ENCODE measurements at places on chromosomes 1 and 21.

DNA sequence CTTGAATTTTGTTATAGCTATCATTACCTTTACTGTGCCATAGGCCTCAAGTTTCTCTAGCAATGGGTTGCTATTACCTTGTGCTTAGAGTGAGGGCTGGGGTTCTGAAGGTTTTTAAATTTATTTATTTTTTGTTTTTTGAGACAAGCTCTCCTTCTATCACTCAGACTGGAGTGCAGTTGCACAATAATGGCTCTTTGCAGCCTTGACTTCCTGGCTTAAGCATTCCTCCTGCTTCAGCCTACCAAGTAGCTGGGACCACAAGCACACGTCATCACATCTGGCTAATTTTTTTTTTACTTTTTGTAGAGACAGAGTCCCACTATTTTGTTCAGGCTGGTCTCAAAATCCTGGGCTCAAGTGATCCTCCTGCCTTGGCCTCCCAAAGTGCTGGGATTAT, 41.5 kb downstream of the SNX27 start:
- DNase-seq = no peak

- no peak for DNase-seq
Observed at GRCh38 chr1:21537932-21538630, 28.9 kb downstream of the ALPL start.

DNA sequence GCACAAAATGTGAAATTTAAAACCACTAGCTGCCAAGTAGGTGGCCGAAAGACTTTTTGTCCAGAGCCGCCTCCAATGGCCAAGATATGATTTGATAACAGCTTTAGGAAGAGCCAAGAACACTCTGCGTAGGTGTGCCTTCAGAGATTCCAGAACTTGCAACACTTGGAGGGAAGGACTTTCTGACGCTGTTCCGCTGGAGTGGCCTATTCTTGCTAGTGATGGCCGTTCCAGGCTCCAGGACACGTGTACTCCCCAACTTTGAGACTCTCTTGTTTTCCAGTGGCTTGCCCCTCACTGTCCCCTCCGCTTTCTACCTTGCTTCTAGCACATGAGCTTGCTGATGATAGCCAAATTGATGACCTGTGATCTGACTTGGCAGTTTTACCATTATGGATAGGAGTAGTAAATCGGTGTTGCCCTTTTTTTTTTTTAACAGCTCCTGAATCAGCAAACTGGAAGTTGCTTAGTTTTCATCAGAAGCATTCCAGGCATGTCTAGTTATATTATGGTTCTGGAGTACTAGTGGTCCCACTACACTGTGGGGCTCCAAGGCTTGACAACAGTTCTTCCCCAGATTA, 1.0 kb downstream of the PRDX6 start:
- no peak for DNase-seq

- DNase-seq = no peak
Observed at GRCh38 chr1:70462611-70463010, 51.5 kb downstream of the CTH start.

DNA sequence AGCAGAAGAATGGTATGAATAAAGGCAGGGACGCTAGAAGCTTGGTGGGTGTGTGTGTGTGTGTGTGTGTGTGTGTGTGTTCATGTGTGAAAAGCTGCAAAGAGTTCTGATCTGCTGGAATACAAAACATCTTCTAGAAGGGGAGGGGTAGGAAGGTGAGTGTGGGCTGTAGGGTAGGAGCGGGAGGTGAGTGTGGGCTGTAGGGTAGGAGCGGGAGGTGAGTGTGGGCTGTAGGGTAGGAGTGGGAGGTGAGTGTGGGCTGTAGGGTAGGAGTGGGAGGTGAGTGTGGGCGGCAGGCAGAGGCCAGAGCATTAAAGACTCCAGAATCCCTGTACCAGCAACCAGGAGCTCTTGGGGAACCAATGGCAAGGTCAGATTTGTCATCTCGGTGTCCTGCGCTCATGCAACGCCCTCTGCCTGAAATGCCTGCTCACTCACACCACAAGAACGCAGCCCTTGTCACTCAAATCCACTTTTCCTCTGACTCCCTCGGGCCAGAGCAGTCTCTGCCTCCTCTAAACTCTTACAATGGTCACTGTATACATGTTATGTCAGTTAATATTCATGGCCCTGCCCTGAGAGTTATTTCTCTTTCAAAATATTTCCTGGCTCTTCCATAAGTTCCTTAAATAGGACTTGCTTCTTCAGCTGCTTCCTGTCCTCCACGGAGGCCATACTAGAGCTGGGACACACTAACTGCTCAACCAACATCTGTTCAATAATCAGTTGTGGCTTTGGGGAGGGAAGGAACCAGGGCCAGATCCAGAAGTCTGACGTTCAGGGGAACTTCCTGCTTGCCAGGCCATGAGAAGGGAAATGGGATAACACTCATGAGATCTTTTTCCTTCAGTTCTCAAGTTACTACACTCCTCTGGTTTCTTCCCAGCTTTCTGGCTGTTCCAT, 53.6 kb upstream of the ZNF644 start:
- no peak for DNase-seq

DNA sequence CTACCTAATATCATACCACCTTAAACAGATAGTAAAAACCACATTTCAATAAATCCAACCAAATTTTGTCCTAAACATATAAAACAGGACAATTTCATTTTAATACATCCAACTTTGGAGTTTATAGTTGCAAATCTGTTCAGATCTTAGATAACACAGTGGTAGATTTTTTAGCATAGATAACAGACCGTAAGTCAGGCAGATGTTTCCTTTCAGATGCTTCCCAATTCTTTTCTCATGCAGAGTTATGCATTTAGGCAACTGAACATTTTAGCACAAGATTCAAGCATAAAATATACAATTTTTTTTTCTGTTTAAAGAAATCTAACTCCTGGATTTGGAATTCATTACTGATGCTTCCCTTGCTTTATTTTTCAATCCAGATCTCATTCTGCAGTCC, 156.5 kb upstream of the ZNHIT6 start:
- DNase-seq = no peak

GRCh38 chr1:232965912-232966217, 15.5 kb downstream of the NTPCR start:
- no peak for DNase-seq

DNA sequence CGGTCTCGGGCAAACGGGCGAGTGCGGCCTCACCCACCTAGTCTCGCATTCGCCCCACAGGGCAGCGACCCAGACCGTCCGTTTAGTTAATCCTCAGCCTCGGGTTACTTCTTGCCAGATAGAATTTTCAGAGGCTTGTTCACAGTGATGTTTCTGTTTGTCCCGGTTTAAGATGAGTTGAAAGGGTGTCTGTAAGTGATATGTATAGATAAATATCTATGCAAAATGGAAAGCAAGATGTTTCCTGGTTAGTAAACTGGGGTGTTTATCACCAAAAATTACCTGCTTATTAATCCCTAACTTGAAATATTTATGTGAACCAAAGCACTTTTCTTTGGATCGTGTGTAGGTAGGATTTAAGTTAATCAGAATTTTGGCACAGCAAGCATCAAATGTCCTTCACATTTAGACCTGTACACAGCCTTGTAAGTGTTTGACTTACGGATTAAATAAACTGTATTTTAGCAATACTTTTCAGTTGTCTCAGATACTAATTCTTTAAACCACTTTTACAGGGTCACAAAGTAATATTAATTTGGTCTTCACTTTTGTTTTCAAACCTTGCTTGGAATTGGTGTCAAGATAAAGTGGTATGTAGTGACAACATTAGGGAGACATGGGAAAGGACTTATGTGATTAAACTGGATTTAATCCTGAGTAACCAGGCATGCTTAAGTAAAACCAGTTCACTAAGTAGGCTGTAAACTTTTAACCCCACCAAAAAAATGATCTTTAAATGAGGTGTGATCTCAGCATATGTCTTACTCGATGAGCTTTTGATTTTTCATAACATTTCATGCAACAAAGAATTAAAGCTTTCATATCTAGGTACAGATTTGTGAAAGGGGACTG, 914 bp downstream of the ZNF326 start:
- DNase-seq = no peak
